ENCODE measurements at places on chromosomes 2 and 18.
A peak's percentile ranks its signal among the peaks of the same experiment; 100 is the strongest.

GRCh38 chr2:180494286-180494685, 486.1 kb upstream of the UBE2E3 start:
- no peak for DNase-seq

DNA sequence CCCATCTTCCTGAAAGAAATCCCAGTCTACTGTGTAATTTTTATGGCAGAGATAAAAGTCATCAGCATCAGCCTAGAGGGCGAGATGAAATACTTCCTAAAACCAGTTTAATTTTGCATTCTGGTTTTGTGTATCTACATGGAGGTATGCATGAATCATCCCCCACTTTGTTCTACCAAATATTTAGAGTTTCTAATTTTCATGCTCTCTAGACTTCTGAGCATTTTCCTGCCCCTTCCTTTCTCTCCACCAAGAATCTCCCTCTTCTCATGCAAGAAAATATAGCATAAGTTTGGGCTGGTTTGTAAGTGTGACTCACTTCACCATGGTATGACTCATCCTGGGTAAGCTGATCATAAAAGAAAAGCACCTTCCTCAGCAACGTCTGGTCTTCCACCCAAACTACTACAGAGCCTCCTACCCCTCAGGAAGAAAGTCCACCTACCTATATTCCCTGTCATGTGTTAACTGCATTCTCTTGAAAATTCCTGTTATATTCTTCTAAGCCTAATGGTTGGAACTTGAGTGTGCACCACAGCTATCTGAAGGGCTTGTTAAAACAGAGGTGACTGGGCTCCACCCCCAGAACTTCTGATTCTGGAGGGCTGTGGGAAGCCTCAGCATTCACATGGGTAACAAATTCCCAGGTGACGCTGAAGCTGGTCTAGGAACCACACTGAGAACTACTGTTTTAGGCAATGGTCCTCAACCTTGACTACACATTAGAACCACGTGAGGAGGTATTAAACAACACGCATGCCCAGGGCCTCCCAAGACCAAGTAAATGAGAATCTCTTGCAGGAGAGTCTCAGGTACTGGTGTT, 37.4 kb upstream of the RAPGEF4 start:
- peak; percentile 85 for DNase-seq

- DNase-seq = no peak
Measured at GRCh38 chr2:14348247-14348646, 284.3 kb upstream of the LRATD1 start.

DNA sequence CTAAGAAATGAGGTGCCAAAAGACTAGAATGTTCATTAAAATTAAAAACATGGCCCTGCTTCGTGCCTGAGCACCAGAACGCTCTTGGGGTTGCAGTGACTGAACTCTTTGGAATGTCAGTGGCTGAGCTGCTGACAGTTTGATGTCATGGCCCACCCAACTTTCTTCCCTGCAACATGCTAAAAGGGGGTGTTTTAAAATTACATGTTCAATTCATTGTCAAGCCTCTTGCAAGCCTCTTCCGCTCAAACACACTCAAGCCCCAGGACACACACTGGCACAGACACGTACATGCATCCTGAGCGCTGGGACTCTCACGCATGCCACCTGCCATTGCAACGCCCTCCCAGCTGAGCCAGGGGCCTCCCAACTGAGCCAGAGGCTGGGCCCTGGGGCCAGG, 12.6 kb downstream of the RUFY4 start:
- DNase-seq = peak; percentile 16

DNA sequence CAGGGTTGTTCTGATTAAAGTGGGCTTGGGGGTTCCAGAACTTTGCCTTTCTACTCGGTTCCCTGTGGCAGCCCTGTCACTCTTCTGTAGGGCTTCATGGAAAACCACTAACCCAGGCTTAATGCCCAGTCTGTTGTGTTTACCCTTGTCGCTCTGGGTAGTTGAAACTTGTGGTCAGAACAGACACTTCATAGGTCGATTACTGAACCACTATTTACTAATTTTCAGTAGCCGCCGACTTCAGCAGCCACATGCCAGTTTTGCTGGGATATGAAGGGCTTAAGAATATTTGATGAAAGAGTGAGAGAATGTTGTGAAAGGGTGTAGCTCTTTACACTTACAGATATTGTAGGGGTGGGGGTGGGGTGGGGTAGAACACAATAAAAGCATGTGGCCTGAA, 362.3 kb downstream of the RND3 start:
- DNase-seq = peak; percentile 37

DNA sequence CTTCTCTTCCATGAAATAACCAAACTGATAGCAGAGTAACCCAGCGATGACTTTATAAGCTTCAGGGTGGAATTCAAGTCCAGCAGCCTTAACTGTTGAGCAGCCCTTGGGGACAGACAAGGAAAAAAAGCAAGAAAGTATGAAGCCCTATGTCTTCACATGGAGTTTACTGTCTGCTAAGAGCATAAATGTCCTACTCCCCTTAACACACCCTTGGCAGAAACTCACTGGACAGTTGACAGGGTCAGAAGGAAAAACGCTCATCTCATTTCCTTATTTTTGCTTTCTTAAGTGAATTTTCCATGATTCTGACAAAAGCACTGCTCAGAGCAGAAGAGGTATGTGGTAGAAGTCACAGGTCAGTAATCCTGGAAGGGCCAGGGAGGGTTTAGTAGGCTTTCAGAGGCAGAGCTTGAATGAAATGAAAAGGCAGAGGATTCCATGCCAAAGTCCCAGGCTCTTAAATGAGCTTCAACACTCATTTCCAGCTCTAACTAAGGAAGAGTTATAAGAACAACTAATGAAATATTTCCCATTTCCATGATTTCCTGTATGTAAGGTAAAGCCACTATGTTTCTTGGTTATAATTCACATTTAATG, 683.3 kb upstream of the KLHL29 start:
- DNase-seq = peak; percentile 3

- no peak for DNase-seq
Measured at GRCh38 chr2:43724728-43725526, 48.7 kb upstream of the C1GALT1C1L start.

GRCh38 chr2:225334514-225334913, 65.0 kb upstream of the NYAP2 start:
- no peak for DNase-seq

GRCh38 chr2:64359171-64359891, 94.6 kb upstream of the LGALSL start:
- DNase-seq = peak; percentile 74

GRCh38 chr2:48343571-48344440, 186.1 kb upstream of the STON1 start:
- peak; percentile 55 for DNase-seq

DNA sequence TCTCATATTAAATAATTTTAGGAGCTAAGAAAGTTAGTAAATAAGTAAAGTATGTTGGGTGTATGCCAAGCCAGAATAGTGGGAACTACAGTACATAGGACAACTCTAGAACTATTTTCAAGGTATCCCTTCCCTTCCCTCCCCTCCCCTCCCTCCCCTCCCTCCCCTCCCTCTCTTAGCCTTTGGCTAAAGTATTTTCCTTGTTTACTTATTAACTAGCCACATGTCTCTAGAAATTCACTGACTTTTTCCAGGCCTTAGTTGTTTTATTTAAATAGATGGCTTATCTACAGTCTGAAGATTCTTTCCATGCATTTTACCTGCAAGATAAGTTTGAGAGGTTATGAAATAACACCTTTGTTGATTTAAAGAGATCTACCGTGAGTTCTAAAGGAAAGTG, 402.1 kb downstream of the PARD3B start:
- peak; percentile 40 for DNase-seq

DNA sequence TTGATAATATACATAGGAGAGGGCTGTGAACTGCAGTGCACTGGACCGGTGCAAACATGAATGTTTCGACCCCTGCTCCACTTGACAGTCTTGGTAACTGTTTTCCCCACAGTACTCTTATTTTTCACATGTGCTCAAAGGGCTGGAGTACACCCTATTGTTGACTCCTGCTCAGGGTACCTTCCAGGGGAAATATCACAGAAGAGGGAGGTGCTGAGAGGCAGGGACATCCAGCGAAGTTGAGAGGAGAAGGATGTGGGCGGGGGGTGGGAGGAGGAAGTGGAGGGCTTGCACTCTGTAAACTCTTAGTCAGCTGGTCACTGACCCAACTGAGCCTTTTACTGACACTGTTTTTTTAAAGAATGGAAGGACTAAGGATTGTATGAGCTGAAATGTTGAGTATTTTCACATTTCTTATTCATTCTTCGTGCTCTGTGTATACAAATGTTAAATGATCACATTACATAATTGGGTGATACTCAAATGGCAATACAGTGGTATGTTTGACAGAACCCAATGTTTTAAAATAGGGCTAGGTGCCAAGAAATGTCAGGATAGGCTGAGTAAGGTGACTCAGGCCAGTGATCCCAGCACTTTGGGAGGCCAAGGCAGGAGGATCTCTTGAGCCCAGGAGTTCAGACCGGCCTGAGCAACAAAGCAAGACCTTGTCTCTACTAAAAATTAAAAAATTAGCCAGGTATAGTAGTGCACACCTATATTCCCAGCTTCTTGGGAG, 10.0 kb downstream of the INPP4A start:
- peak; percentile 64 for DNase-seq

DNA sequence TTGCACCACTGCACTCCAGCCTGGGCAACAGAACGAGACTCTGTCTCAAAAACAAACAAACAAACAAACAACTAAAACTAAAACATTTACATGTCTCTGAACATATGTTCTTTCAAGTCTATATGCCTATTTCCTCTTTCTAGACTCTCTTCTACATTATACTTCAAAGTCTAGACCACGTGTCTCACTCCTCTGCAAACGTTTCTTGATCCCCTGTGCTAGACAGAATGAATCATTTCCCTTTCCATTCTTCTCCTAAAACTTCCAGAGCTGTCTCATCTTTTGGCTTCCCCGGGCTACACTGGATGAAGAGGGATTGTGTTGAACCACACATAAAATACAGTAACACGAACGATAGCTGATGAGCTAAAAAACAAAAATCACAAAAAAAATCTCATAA, 67.1 kb downstream of the BAZ2B start:
- no peak for DNase-seq

GRCh38 chr2:12061286-12062052, 315.0 kb downstream of the LPIN1 start:
- DNase-seq = no peak

- DNase-seq = peak; percentile 87
Measured at GRCh38 chr18:63336366-63337099, 17.0 kb upstream of the BCL2 start.

GRCh38 chr18:76618721-76619120, 123.7 kb upstream of the ZNF516 start:
- no peak for DNase-seq

GRCh38 chr2:113878743-113879142, 11.1 kb upstream of the ACTR3 start:
- DNase-seq = no peak

- DNase-seq = peak; percentile 70
Measured at GRCh38 chr2:137969418-137969765, 5.1 kb downstream of the HNMT start.

DNA sequence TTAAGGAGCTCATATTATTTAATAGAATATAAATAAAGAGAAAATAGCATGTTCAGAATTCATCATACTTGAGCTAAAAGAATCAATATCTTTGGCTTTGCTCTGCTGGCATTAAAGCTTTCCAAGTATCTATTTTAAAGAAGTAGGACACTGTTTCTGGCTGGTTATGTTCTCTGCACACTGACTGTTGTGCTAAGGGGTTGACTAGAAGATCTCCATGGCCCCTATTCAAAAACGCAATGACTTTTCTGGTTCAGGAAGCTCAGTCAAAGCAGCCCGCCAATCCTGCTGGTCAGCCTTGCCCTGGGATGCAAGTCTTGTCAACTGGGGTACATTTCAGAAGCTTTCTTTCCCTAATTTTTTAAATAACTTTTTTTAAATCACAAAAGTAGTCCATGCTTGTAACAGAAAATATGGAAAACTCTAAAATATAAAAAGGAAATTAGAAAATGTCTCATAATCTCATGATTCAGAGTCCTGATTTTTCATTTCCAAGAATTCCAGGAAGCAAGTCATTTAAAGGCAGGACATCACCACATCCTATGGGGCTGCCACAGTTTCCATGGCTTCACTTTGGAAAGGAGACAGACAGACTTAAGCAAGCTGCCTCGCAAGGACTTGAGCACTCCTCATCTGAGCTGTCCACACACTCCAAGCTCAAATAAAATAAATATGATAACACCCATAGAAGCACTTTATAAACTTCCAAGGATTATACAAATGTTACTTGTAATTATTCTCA, 195.1 kb downstream of the TXNL1 start:
- no peak for DNase-seq

DNA sequence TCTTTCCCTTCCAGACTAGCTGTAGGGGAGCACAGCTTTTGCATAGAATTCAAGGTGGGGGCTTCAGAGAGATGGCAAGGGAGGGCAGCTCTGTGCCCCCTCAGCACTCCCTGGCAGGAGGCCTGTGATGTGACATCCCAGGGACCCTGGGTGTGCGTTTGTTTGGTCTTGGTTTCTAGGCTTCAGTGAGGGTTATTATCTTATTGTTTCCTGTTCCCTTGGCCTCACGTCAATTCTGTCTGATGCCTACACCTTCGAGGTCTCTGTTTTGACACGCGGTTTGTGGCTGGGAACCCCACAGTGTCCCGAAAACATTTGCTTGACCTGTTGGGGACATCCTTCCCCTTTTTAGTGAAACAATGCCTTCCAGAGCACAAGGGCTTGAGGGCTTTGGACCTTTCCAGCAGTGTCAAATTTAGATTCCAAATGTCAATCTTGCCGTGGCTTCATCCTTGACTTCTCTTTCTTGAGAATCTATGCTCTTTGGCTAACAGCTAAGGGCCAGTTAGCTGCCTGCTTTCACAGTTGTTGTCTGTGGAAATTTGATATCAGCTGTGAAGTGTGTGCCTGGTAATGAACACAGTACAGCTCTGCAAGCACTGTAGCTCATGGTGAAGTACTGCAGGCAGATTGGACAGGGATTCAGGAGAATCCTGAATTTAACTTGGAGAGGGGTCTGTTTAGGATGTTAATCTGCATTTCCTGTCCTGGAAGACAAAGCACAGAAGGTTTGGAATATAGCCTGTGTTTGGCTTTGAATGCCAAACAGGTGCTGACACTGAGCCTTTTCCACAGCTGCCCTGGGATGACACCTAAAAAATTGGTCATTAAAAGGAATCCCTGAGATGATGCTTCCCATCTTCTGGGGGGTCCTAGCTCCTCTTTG, 108.2 kb upstream of the CXCR4 start:
- DNase-seq = no peak

DNA sequence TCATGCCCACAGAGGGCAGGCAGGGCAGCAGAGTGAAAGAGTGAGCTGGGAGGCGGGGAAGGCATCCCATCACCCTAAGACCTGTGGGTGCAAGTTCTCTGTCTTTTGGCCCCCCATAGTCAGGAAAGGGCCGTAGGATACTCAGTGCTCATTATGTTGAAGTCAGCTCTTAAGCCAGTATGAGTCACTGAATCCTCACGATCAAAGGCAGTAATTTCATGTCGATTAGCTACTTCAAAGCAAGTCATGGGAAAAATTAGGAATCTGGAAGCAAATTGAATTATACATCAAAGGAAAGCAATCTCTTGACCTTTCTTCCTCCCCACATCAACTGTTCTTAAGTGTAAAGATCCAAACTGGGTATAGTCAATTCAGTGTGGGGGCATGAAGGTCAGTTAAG, 178.9 kb downstream of the FHOD3 start:
- DNase-seq = no peak
